ENCODE measurements at places on chromosomes 1 and 21. TPM values are rescaled to one million over a fixed set of nuclear protein-coding genes. Genes with fewer than 3 reads are reported as not detected.

EPHB2 gene
- total RNA-seq: 32.6 TPM

MPC2 gene
- 71.9 TPM for total RNA-seq

S100A16 gene
- total RNA-seq: 581 TPM

TLCD4 gene
- total RNA-seq: 12.4 TPM

SCYL3 gene
- 3.1 TPM for total RNA-seq

MR1 gene
- total RNA-seq: 6.2 TPM

MAB21L3 gene
- total RNA-seq: not detected
